NB4 (cell line): ENCODE measurements at places on chromosomes 3 and 15.

- DNase-seq: peak; percentile 86
Measured at GRCh38 chr15:48966595-48967301, 3.0 kb upstream of the SHC4 start.

- DNase-seq: no peak
Measured at GRCh38 chr3:141230293-141230692, 1.3 kb upstream of the PXYLP1 start.

- no peak for DNase-seq
Measured at GRCh38 chr3:189038773-189039745, 132.7 kb upstream of the TPRG1 start.

DNA sequence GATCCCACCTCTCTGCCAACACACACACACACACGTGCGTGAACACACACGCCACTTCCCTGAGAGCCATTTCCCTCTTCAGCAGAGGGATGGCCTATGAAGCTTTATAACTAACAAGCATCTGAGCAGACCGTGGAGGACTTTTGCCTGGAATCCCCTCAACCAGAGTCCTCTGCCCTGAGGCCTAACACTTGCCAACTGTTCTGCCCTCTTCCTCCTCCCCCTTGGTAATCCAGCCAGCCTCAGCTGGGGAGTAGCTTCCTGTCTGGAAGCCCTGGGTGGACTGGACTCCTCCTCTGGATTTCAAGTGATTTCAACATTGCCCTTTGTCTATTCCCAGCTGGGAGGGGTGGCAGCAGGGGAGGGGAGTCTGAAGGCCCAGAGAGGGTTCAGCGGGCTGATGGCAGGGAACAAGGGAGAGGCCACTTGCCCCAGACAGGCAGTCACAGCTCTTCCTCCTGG, 68.4 kb upstream of the HACD2 start:
- peak; percentile 43 for DNase-seq

DNA sequence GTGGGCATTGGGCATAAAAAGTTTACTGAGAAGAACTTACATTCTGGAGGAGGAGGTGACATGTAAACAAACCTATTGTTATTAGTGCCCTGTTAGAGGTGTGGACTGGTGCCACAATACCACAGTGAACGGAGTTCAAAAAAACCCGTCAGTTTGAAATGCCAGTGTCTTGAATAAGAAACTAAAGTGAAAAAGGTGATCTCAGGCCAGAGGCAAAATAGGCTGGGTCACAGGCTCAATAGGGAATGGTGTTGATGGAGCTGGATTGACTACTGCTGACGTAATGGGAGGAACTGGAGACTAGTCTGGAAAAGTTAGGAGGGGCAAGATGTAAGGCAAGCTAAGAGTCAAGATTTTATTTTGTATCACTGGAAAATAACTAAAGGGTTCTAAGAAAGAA, 1.6 kb upstream of the DCBLD2 start:
- DNase-seq: no peak

DNA sequence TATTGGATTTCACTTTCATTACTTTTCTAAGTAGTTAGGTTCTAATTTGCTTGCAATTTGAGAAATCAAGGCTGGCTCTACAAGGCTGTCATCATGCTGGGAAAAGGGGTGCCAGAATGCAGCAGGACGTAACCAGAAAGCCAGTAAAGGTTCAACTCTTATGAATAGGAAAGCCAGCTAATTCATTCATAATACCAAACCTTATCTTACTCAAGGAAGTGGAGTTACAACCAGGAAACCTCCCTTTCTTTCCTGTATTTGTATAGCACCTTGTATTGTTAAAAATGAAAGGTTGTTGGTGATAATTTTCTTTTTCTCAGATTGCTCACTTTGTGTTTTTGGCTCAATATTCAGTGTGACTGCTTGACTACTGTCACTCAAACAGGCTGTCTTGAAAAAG, 109.4 kb downstream of the FILIP1L start:
- DNase-seq: no peak

- DNase-seq: no peak
Measured at GRCh38 chr15:43253431-43254403, 13.0 kb downstream of the TGM5 start.

DNA sequence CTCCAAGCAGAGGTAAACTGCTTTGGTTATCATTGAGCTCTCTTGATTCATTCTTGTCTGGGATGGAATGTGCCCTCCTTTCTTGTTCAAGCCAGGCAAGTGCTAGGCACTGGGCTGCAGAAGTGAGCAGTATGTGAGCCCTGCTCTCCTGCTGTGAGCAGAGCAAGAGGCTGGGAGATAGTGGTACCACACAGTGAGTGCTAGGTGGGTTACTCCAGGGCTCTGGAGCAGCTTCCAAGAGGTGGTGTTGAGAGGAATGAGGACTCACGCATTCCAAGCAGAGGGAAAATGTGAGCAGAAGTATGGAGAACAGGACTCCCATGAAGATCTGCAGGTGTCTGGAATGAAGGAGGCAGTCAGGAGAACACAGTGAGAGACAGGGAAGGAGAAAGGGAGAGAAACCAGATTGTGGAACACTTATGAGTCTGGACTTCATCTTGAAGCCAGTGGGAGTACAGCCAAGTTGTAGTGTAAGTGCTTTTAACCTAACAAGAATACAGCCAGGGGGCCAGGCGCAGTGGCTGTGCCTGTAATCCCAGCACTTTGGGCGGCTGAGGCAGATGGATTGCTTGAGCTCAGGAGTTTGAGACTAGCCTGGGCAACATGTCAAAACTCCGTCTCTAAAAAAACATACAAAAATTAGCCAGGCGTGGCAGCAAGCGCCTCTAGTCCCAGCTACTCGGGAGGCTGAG, 199.9 kb upstream of the CTDSPL start:
- no peak for DNase-seq

GRCh38 chr3:44984335-44984734, 8.3 kb downstream of the EXOSC7 start:
- DNase-seq: peak; percentile 51

GRCh38 chr3:29854821-29855220, 574.0 kb downstream of the RBMS3 start:
- DNase-seq: no peak

- peak; percentile 85 for DNase-seq
Measured at GRCh38 chr3:133856316-133856715, 39.4 kb downstream of the RAB6B start.

- peak; percentile 23 for DNase-seq
Measured at GRCh38 chr15:66633041-66633937, 67.5 kb upstream of the LCTL start.

DNA sequence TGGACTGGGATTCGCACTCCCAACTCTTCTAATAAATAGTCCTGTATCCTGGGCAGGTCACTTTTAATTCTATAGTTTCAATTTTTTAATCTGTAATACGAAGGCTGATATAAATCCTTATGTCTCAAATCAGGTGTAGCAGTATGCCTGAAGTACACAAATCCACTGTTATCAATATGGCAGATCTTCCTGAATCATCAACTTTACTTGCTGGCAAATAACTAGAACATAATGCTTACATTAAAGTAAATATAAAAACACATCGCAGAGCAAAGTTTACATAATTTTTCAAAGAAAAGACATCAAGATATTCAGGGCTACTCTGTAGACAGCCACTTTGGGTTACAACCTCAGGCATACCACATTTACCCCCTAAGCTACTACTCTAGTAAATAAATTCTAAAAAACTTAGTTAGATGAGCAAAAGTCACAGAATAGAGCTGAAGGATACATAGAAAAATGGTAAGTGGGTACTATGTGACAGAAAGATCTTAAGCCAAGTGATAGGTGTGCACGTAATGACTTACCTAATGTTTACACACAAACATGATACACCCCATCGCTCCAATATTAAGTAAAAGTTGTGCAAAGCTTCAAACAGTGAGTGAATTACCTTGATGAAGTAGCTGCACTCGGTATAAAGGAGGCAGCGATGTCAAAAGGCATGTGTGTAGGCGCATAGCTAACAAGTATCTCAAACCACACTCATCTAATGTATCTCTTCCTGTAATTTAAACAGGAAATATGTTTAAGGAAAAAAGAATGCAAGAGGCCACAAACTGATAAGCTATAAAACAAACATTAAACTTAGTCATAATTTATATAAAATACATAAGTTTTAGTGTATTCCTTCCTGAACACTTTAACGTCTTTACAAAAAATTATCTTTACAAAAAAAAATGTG, 127.9 kb downstream of the DMXL2 start:
- no peak for DNase-seq

GRCh38 chr15:92907896-92908712, 8.0 kb downstream of the CHD2 start:
- peak; percentile 46 for DNase-seq

- DNase-seq: no peak
Measured at GRCh38 chr3:28000608-28001007, 240.8 kb upstream of the CMC1 start.

DNA sequence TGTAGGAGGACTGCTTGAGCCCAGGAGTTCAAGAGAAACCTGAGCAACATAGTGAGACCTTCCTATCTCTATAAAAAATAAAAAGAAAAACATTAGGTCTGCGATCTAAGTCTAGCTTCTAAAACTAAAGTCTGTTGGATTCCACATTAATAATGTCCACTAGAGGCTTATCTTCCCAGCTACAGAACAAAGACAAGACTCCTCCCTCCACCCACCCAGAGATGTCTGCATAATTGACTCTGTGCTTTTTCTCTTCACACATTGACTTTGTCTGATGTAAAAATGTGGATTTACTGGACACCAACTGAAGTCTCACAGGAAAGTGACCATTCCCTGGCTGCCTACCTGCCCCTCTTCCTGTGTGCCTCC, 91.8 kb downstream of the ATP10A start:
- DNase-seq: no peak

DNA sequence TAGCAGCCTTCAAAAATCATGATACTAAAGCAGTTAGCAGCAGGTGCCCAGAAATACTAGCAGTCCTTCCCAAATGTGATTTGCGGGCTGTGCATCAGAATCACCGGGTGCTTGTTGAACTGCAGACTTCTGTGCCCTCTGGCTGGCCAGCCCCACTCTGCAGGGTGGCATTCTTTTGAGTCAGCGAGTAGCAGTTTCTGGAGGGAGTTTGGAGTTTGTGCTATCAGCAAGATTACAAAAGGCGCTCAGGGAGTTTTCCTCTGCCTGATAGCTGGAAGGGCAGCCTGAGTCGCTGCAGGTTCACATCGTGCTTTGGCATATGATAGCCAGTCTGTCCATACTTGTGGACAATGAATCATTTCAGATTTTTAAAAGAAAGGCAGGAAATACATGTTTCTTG, 57.6 kb downstream of the CLDN11 start:
- no peak for DNase-seq

DNA sequence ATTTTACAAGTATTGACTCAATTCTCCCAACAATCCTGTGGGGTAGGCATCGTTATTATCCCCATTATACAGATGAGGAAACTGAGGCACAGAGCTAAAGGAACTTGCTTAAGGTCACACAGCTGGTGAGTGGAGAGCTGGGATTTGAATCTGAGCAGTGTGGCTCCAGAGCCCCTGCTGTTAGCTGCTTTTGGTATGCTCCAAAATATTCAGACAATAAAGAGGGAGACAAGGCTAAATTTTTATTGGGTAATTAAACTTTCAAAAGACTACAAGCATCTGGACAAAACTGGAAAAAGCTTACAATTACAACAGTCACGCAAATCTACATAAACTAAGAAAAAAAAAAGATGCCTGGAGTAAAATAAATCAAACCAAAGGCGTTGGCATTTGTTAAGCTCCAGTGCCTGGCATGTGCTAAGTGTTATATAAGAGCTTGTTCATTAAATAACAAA, 27.7 kb downstream of the CCDC13 start:
- no peak for DNase-seq

- DNase-seq: no peak
Measured at GRCh38 chr15:34812369-34812768, 17.0 kb upstream of the ACTC1 start.

DNA sequence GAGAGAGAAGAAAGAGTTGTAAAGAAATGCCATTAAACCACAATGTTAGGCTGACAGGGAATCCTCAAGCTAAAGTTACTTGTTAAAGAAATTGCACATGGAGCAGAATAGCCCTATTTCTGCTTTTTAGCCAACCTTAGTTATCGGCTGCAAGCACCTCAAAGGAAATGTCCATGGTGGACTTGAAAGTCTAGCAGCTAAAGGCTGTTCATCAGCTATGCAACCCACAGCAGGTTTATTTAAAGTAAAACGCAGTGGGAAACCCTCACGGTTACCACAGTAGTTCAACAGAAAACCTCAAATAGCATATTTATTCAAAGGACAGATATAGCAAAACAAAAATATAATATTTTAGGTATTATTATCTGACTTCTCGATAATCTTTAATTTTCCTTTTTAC, 967.2 kb downstream of the IGSF11 start:
- DNase-seq: no peak

DNA sequence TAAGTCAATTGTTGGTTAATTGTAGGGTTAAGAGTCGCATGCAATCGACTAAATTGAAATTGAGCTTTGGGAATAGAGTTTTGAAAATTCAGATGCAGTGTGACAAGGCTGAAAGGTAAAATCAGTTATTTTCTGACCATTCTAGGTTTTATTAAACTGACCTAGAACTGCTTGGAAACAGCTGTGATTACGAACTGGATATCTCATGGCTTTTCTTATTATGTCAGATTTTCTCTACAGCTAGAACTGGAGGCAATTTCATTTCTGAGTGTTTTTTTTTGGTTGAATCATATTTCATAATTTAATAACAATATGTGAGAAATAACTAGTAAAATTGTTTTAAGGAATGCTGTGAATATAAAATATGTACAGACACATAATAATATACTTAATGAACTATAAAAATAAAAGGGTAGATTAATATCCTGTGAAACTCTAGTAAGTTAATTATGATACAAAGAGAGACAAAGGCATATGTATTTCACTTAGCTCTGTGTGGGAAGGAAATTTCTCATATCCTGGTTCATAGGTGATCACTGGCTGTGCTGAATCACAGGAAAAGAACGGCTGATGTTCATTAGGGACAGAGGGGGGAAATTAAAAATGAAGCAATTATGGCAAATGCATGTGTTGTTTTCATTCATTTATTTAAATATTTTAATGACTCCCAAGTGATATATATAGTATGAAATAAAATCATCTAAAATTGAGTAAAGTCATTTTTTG, 403.2 kb downstream of the ZIC1 start:
- no peak for DNase-seq
